ENCODE measurements at places on chromosomes 13 and 19. TPM values are rescaled to one million over a fixed set of nuclear protein-coding genes. Genes with fewer than 3 reads are reported as not detected.

- H3K4me1 ChIP-seq = no peaks in the 10 kb centered on the region
- no peak overlapping the region for H3K27ac ChIP-seq
- no peaks in the 10 kb centered on the region for H3K27me3 ChIP-seq
- DNase-seq = no peak
- no peak overlapping the region for H3K4me3 ChIP-seq
- H3K36me3 ChIP-seq = peaks cover 36% of the 10 kb centered on the region
Measured at GRCh38 chr13:40878823-40879222, 89.4 kb downstream of the SLC25A15 start.

GRCh38 chr13:34421347-34421719 is 520.7 kb upstream of the NBEA start:
- H3K4me1 ChIP-seq = no peaks in the 10 kb centered on the region
- H3K27me3 ChIP-seq = no peaks in the 10 kb centered on the region
- no peaks in the 10 kb centered on the region for H3K36me3 ChIP-seq
- no peak for DNase-seq
- no peak overlapping the region for H3K4me3 ChIP-seq

- DNase-seq = no peak
- H3K27me3 ChIP-seq = peaks cover 10% of the 10 kb centered on the region
- no peak overlapping the region for H3K27ac ChIP-seq
- peaks cover 4% of the 10 kb centered on the region for H3K4me1 ChIP-seq
- no peaks in the 10 kb centered on the region for H3K36me3 ChIP-seq
Measured at GRCh38 chr13:94717916-94718315, 5.6 kb upstream of the SOX21 start.

PRR19 gene
- not detected for total RNA-seq

RUBCNL gene
- 7.3 TPM for total RNA-seq
